Panc1 (cell line): ENCODE measurements at places on chromosomes 4 and X. TPM values are rescaled to one million over a fixed set of nuclear protein-coding genes. Genes with fewer than 3 reads are reported as not detected.

NLGN3 gene
- 0.28 TPM for total RNA-seq

GRCh38 chrX:148229801-148230303, 248.7 kb downstream of the FMR1NB start:
- no peak for DNase-seq

DNA sequence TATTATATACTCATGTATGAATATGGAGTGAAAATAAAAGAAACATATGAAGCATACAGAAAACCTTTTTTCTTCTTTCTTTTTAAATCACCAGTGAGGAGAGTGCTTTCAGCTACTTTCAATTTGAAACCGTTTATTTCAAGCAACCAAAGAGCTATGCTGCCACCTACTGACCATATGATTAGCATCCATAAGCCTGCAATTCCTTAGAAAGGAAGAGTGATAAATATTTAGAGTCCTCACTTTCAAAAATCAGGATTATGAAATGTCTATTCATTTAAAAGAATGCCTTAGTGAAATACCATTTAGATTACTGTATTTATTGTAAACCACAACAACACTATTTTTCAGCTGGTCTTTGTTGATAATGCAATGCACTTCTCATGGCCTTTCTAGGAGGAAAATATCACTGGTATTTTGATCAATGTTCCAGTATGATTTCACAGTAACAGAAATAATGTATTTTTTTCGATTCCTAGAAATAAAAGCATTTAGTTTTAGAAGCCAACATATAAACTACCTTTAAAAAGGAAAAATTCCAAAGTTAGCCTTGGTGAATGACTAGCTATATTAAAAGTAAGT, 667.6 kb downstream of the PCDH18 start:
- peak; percentile 51 for DNase-seq

PAGE5 gene
- total RNA-seq = not detected

DNA sequence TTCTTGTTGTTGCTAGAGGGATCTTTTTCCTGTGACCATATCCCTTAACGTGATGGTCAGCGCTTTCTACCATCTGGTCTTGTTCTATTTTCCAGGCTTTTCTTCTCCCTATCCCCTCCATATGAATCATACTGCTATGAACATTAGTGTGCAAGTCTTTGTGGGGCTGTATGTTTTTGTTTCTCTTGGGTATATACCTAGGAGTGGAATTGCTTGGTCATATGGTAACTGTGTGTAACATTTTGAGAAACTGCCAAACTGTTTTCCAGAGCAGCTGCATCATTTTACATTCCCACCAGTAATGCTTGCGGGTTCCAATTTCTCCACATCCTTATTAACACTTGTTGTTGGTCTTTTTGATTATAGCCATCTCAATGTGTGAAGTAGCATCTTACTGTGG, 121.4 kb downstream of the SPRY1 start:
- no peak for DNase-seq

POU3F4 gene
- total RNA-seq = not detected

CENPI gene
- 36.9 TPM for total RNA-seq

DNA sequence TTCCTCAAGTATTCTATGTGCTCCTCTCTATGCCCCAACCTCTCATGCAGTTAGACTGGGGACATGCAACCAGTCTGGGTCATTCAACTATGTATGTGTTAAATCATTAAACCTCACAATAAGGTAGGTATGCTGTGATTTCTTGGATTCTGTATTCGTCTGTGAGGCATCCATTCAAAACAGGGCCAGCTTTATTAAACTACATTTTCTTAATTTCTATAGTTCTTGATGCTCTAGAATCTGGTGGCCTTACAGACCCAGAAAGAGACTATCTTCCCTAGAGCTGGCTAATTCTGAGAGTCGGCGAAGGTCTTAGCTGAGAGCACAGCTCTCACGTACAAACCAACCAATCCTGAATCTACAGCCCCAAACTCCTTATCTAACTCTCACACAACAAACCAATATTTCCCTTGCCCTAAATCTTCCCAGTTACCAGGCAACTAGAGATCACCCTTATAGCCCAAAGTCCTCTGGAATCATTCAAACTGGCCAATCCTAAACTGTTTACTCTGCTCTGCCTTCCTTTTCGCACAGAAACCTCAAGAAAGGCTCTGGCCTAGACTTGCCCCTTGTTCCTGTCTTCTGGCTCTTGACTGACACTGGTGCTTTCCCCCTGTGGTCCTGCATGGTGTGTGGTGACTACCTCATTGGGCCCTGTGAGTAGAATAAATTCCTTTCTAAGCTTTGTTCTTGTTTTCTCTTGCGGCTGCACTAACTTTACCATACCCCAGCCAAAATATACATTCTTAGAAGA, 203.5 kb upstream of the TET2 start:
- DNase-seq = no peak

DCAF8L2 gene
- not detected for total RNA-seq
